ENCODE measurements at places on chromosomes 7 and 10.

GRCh38 chr7:149500910-149501309 lies 3.3 kb upstream of the ZNF746 start:
- DNase-seq: no peak

DNA sequence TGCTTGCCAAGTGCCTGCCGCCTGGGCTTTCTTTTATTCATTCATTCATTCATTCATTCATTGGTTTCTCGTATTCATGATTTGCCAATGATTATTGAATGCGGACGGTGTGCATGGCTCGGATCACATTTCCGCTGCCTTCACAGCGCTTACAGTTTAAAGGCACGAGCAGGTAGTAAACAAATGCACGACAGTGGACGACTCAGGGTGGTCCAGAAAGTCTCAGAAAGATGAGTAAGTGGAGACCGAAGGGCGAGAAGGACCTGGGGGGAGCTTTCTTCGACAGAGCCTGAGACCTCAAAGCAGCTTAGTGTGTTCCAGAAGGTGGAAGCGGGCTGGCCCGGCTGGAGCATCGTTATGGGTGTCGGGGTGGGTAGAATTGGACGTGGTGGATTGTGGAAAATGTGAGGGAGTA lies 506 bp downstream of the MCM10 start:
- DNase-seq: peak; percentile 36

GRCh38 chr7:158256091-158256816 lies 331.4 kb downstream of the PTPRN2 start:
- DNase-seq: no peak

DNA sequence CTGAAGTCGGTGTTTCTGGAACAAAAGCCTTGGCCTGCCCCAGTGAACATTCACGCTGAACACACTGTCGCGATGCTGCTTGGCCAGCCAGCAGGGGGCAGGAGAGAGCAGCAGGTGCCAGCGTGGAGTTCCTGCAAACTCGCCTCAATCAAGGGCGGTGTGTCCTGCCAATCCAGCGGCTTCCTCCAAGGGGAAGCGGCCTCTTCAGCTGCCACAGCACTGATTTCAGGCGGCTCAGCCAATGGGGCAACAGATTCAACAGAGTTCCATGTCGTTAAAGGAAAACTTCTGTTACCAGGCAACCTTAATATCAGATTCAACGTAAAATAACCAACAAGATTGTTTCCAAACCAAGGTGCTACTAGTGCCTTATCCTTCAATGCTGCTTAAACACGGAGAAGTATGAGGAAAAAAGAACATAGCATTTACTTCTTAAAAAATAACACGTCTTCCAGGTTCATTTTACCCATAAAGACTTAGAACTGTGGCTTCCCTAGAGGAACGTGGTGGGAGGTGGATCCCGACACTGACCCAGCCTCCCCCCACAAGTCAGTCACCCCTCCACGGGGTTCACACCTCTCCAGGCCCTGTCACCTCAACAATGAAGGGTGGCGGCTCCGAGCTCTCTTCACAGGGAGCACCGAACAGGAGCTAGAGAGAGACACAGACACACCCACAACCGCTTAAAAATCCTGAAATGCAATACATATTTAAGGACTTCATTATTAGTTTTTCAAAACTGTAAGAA lies 178.2 kb downstream of the DIP2C start:
- peak; percentile 88 for DNase-seq

DNA sequence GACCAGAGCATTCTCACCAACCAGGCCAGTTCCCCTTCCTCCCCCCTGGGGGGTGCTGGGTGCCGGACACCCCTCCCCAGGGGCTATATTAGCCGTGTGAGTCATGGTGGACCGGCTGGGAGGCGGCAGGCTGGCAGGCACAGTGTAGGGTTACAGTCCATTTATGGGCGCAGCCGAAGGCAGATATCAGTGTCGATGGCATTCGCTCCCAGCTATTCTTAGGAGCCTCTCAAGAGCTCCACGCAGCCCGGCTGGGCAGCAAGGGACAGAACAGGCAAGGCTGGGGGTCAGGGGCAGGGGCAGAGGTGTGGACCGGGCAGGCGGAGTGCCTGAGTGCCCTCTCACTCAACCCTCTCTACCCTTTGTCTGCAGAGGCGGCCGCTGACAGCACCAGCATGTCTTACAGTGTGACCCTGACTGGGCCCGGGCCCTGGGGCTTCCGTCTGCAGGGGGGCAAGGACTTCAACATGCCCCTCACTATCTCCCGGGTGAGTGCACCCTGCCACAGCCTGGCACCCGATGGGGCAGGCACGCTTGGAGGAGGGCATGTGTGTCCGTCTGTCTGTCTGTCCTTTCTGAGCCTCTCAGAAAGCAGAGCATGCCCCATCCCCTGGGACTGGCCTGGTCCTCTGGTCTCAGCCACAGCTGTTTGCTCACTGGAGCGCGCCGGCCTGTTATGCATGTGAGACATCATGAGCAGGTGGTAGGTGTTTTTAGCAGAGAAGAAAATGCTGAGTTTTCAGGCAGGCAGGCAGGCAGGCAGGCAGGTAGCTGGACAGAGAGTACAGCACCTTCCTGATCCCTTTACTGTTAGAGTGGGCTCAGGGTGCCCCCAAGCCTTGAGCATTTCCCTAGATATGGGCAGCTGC lies at the start of gene LDB3:
Gene LDB3 (plus strand): TSS at position 215 of the 869 bp plus-strand sequence. CDS start 181 bp downstream, at position 396.
- DNase-seq: no peak

- no peak for DNase-seq
These were observed 66.7 kb upstream of the SORCS3 start for GRCh38 chr10:104574427-104574826.

GRCh38 chr10:116476461-116476860 lies 48.8 kb downstream of the PNLIPRP3 start:
- DNase-seq: no peak

- DNase-seq: no peak
These were observed 207.6 kb downstream of the GLI3 start for GRCh38 chr7:42029405-42029804.

GRCh38 chr10:102615361-102615760 lies 28.9 kb upstream of the TRIM8 start:
- no peak for DNase-seq

DNA sequence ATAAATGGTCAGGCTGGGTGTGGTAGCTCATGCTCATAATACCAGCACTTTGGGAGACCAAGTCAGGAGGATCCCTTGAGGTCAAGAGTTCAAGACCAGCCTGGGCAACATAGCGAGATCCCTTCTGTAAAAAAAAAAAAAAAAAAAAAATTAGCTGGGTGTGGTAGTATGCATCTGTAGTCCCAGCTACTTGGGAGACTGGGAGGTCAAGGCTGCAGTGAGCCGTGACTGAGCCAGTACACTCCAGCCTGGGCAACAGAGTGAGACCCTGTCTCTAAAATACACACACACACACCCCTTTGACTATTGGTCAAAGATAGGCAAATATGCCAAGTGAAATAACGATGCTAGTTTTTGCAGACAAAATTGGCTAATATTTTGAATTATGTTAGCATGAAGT lies 80.6 kb downstream of the IGF2BP3 start:
- no peak for DNase-seq

DNA sequence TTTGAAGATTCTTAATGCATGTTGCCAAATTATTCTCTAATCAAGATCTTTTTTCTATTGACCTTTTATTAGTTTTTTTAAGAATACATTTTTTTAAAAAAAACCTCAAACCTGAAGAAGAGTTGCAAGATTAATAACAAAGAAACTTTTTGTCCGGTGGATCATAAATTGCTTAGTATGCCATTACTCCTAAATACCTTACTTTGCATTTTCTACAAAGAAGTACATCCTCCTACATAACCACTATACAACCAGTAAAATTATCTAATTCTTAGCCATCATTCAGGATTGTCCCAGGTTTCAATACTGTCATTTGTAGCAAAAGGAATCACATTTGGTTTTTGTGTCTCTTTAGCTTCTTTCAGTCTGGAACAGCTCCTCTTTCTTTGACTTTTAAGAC lies 77.9 kb downstream of the SRI start:
- no peak for DNase-seq

GRCh38 chr7:30201161-30201666 lies 66.4 kb downstream of the MTURN start:
- no peak for DNase-seq

GRCh38 chr10:12419262-12419847 lies 70.0 kb downstream of the CAMK1D start:
- DNase-seq: peak; percentile 69

GRCh38 chr10:73247509-73248258 lies 629 bp upstream of the DNAJC9 start:
- no peak for DNase-seq

- DNase-seq: no peak
These were observed 82.5 kb upstream of the CAPZA2 start for GRCh38 chr7:116779931-116780330.

- no peak for DNase-seq
These were observed 89.3 kb downstream of the ZMYND11 start for GRCh38 chr10:224571-224970.

DNA sequence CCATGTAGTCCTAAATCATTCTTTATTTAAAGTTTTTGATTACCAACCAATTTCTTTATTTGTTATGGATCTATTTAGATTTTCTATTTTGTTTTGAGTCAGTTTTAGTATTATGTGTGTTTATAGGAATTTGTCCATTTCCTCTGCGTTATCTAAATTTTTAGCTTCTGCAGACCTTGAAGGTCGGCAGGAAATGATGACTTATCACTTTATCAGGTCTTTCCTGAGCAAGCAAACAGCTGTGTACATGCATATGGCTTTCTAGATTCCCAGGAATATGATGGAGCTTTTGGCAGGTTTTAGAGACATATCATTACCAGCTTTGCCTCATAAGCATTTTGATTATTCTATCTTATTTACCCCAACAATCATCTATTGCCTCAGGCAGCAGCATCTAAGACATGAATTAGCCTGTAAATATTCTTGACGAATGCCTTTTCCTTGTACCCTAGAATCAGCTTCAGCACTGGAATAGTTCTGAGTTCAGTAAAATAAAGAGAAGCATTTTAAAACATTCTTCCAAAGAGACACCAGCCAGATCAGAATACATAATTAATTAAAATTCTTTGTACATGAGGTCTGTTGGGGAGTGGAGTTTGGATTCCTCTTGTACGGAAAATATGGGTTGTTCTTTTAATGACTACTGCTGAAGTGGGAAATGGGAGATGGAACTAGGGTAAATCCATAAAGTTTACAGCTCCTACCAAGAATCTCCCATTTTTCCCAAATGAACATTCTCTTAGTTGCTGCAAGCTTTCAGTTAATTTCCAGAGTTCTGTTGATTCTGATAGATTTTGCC lies 408.8 kb upstream of the SEMA3C start:
- DNase-seq: no peak

- no peak for DNase-seq
These were observed 35.0 kb downstream of the VIPR2 start for GRCh38 chr7:159109653-159110035.

DNA sequence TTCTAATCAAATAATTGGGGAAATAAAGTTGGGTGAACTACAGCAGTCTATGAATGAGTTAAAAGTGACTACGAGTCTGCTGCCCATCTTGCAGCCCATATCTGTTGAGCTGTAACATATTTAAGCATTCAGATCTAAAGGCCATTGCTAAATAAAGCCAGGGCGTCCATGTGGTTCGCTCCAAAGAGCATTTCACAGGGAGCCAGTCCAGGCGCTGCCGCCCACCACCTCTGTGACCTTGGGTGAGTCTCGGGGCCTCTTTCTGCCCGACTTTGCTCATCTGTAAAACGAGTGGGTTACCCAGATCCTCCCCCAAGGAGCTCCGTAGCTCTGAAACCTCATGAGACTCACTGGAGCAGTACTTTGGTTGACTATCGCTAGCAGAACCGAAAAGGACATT lies 223.1 kb downstream of the CUX1 start:
- no peak for DNase-seq

GRCh38 chr7:131501930-131502685 lies 54.3 kb downstream of the PODXL start:
- DNase-seq: no peak

DNA sequence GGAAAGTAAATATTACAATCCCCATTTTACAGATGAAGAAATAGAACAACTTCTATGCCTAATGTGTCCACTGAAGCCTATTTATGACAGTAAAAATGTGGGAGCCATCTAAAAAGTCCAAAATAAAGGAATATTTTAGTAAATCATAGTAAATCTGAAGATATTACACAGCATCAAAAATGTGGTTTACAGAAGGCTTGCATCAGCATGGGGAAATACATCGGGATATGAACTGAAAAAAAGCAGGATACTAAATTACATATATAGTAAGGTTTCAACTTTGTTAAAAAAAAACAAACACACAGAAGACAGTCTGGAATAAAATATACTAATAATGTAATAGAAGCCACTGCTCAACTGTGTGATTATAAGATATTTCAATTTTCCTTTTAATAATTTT lies 20.8 kb downstream of the CPA1 start:
- DNase-seq: no peak

DNA sequence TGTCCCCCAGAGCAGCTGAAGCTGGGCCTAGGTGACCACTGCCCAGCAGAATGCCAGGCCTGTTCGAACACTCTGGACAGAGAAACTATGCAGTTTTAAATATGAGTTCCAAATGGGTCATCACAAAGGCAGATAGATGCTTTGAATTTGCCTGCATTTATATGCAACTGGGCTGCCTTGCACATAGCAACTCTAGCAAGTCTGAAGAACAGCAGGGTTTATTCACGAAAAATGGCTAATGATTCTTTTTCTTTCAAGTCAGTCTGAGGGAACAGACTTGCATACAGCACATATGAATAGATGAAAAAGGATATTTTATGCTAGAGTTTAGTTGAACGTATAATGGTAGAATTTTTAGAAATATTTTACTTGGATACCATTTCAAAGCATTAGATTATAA lies 68.5 kb downstream of the SLC35B4 start:
- no peak for DNase-seq

DNA sequence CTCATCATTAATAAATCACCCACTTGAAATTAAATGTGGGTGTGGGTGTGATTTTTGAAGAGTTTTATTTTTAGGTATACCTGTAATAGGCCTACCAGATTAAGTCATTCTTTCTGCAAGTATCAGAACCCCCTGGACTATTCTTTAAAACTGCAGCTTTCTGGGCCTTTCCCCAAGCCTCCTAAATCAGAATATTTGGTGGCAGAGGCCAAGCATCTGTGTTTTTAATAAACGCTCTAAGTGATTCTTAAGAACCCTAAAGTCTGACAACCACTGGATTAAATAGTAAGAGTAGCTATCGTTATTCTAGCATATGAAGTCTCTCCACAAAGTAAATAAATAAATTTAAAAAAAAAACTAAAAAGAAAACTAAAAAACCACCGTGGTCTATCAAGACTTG lies 703.0 kb upstream of the NRP1 start:
- no peak for DNase-seq

- no peak for DNase-seq
These were observed 25.8 kb upstream of the SH2B2 start for GRCh38 chr7:102260856-102261255.

- peak; percentile 10 for DNase-seq
These were observed 237.5 kb downstream of the DNAJB6 start for GRCh38 chr7:157574120-157574825.

DNA sequence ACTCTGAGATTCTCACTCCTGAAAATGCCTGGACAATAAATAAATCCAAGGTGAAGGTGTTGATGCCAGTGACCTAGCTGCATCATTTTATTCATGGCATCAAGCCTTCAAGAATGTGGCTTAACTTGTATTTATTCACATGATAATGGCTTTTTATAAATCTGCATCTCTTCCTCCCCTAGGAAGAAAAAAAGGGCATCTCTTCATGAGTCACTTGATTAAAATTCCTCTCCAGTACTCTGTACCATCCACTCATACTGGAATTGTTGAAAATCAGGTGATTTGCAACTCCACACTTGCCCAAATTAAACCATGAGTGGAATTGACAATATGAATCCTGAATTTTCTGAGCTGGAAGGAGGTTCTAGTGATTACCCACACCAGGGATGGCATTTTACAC lies 30.2 kb downstream of the PTPRE start:
- DNase-seq: no peak

GRCh38 chr10:93850031-93851015 lies 43.5 kb upstream of the SLC35G1 start:
- DNase-seq: no peak

Data from activated CD4-positive, alpha-beta T cell treated with anti-CD3 and anti-CD28 coated beads, Interleukin-2, amount 50 U/mL, for 48 hours (primary cell).